ENCODE measurements at places on chromosomes 11 and 22.
A peak's percentile ranks its signal among the peaks of the same experiment; 100 is the strongest.

DNA sequence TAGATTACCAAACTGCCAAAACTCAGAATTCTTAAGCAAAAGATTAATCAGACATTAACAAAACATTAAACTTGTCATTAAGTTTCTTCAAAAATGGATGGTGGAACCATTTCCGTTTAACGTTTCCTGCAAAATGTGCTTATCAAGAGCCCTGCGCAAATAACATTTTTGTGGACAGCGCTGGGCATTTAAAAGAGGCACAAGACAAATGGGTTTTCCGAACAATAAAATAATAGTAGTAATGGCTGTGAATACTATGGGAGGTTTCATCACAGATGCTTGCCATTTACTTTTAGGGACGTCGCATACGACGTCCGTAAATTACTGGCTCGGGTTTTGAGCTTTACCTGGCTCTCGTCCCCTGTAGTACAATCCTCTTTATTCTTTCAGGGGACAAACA is 1.1 kb downstream of the NPAT start:
- DNase-seq = peak; percentile 13

GRCh38 chr22:22460635-22461034 is 47.9 kb downstream of the ZNF280B start:
- no peak for DNase-seq

DNA sequence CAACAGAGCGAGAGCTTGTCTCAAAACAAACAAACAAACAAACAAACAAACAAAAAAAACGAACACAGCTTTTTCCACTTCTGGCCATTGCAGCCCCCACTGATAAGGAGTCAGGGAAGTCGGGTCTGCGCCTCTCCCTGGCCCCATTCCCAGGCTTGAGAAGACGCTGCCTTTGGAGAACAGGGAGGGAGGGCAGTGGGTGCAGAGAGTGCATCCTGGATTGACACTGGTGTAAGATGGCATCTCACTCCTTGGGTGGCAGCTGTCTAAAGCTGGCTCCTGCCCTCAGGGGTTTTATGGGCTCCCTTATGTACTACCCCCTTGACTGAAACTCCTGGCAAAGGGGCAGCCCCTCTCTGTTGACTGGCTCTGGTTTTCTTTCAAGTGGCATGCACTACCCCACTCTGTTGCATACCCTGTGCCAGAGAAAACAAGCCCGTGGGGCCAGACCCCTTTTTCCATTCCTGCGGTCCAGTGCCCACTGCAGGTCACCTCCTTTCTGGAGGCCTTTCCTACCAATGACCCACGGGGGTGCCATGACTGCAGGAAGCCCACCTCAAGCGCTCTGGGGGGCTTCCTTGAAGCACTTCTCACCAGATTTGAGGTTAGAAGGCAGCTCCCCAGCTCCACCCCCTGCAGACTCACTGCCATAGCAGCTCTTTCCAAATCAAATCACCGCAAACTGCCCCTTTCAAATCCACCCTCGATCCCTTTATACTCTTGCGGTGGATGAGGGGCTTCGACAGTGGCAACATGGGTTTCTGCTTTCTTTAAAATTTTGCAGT is 12.7 kb downstream of the DRAP1 start:
- DNase-seq = no peak

GRCh38 chr11:14132312-14132711 is 169.8 kb downstream of the SPON1 start:
- DNase-seq = no peak

GRCh38 chr11:120707098-120707497 is 195.6 kb downstream of the GRIK4 start:
- DNase-seq = no peak

GRCh38 chr11:124115782-124116616 is 749 bp downstream of the VWA5A start:
- peak; percentile 13 for DNase-seq

DNA sequence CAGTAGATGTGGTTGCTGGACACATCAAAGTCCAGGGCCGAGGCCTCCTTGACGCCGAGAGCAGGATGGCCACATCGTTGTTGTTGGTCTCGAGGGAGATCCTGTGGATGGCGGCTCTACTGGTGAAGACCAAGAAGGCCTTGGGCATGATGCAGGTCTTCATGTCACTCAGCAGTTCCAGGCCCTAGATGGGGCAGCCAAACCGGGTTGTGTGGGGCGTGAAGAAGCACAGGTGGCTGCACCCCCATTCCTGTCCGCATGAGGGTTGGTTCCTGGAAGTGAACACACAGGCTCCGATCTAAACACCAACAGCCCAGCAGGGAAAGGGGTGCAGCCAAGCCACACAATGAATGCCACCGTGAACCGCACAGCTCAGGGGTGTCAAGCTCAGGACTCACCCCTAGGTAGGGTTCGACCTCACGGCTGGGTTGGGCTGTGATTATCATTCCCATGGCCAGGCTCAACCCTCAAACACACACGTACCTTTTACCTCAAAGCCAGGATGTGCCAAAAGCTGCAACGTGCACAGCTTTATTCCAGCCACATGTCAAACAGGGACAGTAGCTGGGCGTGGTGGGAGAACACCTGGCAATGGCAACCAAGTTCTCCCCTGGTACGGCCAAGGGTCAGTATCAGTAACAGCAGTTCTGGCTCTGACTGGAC is 132.3 kb downstream of the CRYBB2 start:
- no peak for DNase-seq

- peak; percentile 67 for DNase-seq
Observed at GRCh38 chr11:102347462-102348370, 702 bp downstream of the BIRC2 start.

GRCh38 chr11:56700242-56700913 is 1.5 kb downstream of the OR9G1 start:
- no peak for DNase-seq

DNA sequence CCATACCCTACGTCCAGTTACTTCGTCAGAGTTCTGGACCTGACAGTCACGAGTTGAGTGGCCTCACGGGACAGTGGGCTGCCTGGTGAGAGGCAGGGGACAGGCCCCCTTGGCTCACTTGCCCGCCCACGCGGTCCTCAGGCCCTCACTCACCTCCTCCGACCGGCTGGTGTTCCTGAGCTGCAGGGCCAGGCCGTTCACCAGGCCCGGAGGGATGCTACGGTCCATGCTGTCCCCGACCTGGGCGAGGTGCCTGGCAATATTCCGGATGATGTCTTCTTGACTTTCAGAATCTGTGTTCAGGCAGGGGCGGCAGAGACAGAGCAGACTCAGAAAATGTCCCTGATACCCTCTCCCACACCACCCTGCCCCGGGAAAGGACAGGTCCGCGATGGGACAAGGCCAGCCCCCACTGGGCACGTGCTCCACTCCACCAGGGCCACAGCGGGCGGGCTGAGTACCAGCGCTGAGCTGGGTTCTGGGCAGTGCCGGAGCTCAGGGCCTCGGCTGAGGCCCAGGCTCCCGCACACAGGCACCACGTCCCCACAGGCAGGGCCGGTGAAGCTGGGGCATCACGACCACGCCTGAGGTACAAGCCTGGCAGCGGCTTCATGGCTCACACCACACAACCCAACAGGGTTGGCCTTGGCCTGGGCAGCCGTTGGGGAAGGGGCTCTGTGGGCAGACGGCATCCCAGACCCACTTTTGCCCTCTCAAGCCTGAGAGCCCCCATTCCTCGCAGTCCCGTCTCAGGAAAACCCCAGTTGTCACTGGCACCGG is 34.9 kb downstream of the BID start:
- no peak for DNase-seq

DNA sequence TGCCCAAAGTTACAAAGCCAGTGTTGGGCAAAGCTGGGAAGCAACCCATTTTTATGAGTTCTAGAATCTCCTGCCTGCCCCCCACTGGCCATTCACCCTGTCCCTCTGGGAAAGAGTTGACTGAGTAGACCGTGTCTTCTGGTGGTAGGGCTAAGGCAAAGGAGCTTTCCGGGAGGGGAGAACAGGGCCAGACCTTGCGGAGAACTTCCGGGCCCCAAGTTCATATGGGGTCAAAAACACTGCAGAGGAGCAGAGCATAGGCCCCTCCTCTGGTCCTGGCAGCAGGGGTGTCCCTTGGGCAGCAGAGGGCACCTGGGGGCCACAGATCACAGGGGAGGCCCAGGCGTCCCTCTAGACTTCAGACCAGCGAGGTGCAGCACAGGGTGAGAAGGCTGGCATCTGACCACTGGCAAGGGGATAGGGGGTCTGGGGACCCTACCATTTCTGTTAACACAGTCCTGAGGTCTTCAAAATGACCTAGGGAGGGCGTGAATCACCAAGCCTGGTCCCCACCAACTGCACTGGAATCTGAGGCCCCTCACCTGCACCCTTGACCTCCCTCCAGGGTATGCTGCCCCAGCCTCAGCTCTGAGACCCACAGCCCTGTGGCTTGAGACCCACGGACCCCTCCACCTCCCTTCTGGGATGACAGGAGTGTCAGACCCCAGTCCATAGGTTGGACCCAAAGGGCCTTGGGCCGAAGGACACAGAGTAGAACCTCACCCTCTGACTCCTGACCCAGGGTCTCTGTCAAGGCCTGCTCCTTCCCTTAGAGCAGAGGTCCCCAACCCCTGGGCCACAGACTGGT is 1.3 kb upstream of the ARAP1 start:
- no peak for DNase-seq

- no peak for DNase-seq
Observed at GRCh38 chr11:121152764-121153163, 51.7 kb downstream of the TECTA start.

DNA sequence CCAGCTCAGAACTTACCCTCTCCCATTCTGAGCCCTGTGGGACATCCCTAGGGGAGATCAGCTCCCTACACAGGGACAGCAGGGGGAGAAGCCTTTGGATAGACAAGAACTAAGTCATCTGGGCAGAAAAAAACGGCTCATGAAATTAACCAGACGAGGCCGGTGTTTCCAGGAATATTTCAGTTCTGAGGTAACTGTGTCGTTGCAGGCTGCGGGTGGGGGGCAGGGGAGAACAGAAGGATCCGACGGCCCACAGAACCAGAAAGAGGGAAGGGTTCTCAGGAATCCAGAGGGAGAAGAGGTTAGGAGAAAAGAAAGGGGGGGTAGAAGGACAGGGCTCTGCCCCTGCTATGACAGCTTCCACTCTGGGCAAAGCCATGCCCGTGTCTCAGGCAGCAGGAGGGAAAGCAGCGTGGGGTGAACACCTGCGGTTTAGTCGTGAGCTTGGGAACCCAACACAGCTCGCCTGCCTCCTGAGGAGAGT is 3.6 kb downstream of the CLCF1 start:
- no peak for DNase-seq

GRCh38 chr11:33358150-33358831 is 101.1 kb downstream of the HIPK3 start:
- no peak for DNase-seq

DNA sequence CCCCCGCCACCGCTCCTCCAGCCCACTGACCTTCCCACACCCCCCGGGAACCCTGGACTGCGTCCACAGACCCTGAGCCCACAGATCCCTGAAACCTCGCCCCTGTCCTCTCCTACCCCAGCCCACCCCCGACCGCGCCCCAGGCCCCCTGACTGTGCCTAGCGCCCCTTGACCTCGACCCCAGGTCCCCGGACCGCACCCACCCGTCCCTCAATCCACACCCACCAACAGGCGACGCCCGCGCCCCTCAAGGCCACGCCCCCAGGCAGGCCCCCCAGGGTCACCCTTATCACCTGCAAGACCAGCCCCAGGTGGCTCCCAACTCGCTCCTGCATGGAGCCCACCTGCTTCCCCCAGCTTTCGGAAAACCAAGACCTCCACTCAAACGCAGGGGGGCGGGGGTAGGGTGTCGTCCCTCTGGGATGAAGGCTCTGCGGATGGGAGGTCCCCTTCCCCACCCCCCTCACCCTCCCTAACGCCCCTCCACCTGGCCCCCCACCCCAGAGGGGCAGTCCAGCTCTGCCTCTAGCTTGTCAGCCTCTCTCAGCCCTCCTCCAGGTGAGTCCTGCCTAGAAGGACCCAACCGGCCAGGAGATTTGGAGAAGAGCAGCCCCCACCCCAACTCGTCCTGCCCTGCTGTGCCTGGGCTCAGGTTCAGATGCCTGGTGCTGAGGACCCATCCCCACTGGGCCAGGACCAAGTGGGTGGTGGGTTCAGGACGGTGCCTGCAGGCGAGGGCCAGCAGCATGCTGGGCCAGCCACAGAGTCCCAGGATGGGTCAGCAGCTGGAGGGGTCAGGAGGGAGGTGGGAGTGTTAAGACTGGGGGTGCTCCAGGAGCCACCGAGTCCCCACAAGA is 3.1 kb upstream of the IL17REL start:
- DNase-seq = no peak

- no peak for DNase-seq
Observed at GRCh38 chr22:27139935-27140511, 482.6 kb downstream of the MIAT start.

DNA sequence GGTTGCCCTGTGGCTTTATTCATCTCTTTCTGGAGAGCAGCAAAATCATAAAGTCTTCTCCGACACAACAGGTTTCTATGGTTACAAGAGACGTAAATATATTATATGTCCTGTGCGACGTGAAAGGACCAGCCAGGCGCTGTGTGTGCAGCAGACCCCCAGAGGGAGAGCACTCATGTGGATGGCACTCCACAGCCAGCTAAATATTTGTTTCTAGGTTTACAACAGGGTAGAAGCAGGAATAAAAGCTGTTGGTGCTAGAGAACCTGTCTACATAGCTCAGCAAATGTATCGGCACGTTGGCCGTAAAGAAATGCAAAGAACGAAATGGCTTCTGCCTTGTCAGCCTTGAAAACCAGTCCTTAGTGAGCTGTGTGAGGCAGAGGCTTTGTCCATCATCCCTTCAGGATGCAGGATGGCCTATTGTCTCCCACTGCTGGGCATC is 133.8 kb upstream of the PITPNB start:
- DNase-seq = no peak

GRCh38 chr11:69520186-69520916 is 38.9 kb downstream of the LINC01488 start:
- DNase-seq = no peak

DNA sequence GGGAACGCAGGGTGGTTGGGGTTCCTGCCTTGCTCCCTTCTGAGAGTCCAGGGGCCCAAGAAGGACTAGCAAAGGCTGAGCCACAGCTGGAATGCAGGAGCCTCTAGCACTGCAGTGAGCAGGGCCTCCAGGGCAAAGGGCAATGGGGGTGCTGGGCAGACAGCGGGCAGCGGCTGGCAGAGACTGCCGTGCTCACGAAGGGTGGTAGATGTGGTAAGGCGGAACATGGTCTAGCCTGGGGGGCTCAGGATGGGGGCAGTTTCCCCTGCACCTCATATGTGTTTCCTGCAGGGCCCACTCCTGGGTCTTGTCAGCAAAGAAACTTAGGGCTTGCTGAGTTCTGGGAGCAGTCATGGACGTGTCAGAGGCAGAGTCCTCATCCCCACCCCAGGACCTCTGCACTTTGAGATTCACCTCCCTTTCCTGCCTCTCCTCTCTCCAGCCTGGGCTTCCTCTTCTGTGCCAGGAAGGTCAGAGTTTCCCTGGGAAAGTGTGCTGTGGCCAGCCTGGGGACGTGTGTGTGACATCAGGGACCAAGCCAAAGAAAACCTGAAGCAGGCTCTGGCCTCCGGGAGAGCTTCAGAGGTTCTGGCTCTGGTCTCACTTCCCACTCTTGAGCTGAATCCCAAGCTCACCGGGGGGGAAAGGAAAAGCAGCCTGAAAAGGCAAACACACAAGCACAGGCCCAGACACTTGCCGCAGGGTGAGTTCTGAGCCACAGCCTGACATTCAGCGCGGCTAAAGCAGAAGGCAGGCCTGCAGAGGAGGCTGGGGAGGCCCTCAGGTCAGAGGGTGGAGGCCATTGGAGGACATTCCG is 4.4 kb downstream of the MOGAT2 start:
- DNase-seq = no peak

- DNase-seq = peak; percentile 73
Observed at GRCh38 chr22:23178512-23179254, 1.6 kb upstream of the BCR start.

Data from hindlimb muscle (tissue), 1 donor.